Fibroblast of mammary gland (primary cell): ENCODE measurements at places on chromosomes 3 and 15.

GRCh38 chr3:72872183-72872582, 15.7 kb upstream of the GXYLT2 start:
- DNase-seq, result peak; percentile 95

GRCh38 chr3:108241146-108241545, 18.9 kb upstream of the IFT57 start:
- DNase-seq, result no peak

DNA sequence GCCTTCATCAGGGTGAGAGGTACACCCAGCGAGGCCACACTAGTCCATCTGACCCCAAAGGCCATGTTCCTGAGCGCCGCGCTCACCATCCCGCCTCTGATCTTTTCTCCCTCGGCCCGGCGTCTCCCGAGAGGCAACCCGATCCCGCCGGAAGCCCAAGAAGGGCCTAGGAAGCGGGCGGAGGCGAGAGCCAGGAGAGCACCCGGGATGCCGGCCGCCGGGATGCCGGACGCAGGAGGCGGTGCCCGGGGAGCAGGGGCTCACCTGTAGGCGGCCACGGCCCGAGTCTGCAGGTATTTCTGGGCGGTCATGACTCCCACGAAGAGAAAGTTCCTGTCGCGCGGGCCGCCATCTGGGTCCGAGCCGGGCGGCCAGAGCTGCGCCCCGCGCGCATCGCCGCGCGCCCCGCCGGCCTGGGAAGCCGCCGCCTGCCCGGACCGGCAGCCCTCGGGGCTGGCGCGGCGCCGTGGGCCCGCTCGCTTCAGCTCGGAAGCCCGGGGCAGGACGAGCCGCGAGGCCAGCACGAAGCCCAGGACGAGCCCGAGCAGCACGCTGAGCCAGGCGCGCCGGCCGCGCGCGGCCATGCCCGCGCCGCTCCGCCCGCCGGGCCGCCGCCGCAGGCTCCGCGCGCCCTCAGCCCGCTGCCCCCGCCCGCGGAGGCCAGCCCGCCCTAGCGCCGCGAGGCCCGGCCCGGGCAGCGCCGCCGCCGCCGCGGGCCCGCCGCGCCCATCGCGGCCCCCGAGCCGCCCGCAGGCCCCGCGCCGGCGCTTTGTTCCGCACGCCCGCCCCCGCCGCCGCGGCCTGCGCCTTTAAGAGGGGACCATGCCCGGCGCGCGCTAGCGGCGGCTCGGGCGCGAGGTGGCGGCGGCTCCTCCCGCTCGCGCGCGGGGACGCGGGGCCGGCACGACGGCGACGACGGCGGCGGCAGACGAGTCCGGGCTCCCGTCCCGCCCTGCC, 697 bp downstream of the CHSY1 start:
- no peak for DNase-seq

- DNase-seq, result no peak
These were observed 15.1 kb upstream of the RAB7A start for GRCh38 chr3:128710816-128711433.

DNA sequence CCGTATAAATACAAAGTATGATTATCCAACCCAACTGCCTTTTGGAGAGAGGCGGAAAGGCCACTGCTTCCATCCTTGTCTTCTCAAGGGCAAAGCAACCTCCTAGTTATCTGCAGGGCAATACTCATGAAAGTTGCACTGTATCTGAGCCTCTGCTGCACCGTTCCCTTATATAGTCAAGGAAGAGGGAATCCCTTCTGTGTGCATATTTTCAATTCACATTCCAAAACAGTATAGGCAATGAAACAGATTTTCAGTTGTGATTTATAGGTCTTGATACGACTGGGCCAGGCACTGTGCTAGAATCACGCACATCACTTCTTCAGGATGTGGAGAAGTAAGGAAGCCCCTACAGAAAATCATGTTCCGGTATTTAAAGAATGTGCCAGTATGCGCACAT, 455.7 kb downstream of the FOXP1 start:
- no peak for DNase-seq

DNA sequence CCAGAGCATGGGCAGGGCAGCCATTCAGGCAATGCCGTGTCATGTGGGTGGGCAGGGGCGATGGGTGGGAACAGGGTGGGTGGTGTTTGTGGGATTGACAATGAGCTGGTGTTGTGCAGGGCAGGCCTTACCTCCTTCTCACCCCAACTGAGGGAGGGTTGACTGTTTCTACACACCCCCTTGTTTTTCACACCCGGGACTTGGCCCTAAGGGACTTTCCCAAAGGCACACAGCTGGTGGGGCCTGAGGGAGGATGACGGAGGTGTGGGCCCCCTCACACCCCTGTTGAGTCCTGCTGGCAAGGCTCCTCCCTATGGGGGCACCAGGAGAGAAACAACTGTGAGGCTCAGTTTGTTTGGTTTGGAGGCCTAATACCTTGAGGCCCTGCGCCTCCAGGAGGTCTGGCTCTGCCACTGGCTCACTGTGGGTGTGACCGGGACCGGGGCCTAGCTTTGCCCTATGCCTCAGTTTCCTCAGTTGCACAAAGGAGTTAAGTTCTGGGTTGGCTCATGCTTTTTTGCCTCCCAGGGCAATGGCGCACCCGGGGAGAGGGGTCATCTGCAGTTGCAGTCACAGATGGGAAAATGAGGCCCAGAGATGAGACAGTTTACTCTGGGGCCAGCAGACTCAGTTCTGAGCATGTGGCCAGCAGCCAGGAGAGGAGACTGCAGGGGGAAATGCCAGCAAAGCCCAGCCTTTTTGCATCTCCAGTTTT, 5.1 kb upstream of the DNAH1 start:
- DNase-seq, result no peak

- DNase-seq, result no peak
These were observed 3.5 kb upstream of the TGFBR2 start for GRCh38 chr3:30602946-30603345.
